T-helper 17 cell (primary cell): ENCODE measurements at places on chromosomes 12 and 14.
A peak's percentile ranks its signal among the peaks of the same experiment; 100 is the strongest.

DNA sequence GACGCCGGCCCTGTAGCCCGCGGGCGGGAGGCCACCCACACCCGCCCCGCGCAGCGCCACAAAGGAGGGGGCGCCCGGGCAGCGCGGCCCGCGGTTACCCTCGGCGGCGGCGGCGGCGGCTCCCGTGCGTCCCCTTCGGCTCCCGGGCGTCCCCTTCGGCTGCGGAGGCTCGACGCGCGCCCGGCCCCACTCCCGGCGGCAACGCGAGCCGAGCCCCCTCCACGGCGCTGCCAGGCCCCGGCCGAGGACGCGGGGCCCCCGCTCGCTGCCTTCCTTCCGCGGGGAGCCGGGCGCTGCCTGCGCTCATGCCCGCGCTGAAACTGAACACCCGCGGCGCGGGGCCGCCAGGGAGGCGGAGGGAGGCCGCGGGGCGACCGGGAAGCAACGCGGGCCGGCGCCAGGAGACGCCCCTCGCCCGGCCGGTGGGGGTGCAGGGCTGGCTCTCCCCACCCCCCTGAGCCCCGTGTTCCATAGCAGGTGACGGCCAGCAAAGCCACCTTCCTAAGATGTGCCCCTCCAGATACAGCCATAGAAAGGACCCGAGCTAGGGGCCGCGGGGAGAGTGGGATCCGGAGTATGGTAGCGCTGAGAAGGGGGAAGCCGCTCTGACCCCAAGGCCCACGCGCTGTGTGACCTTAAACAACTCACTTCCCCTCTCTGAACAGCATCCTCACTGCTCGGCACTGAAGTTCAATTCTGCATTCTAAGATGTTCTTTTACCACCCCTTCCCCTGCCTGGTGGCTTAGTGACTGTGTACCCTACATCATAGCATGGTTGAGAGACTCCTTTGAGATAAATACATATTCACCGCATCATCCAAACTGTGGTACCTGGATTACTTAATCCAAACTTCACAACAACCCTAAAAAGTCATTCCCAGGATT, 42.8 kb downstream of the KDM2B start:
- DNase-seq, result peak; percentile 37

GRCh38 chr12:64082866-64083268, 139.2 kb downstream of the KICS2 start:
- DNase-seq, result no peak

DNA sequence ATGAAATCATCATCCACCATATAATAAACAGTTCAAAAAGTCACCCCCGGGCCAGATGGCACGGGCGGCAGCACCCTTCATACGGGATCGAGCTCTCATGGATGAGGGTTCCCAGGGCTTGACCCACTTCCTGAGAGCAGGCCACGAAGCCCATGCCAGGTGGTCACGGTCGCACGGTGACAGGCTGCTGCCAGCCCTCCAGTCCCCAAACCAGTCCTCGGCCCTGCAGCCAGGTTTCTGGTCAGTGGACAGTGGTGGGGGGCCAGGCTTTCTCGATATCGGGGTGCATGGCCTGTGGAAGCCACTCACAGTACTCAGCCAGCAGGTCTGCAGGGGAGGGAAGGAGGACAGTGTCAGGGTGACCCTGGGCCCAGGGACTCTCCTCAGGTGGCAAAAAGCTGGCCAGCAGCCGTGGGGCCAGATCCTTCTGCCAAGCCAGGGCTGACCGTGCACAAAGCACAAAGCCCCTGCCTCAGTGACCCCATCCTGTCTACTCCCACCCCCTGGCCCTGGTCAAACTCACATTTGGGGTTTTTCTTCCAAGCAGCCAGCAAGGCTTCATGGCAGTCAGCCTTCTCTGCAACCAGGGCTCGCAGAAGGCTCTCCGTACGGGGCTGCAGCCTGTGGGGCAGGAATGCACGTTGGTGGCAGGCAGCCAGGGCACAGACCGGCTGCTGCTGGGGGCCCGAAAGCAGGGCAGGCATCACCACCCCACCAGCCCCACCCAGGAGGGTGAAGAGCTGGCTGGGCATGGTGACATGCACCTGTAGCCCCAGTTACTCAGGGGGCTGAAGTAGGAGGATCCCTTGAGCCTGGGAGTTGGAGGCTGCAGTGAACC, 33.3 kb upstream of the UBC start:
- no peak for DNase-seq

DNA sequence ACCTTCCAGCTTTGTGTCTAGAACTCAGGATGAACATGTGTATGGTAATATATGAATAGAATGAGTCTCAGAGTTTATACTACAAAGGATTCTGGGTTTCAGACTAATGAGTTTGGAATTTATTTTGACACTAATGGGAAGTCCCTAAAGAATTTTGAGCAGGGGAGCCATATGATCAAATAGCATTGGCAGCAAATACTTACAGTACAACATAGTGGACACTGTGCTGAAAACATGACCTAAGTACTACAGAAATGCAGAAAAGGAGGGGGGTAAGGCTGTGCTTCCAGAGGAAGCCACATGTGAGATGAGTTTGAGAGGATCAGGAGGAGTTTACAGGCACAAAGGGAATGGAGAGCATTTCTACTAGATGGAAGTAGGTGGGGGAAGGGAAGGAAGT, 225.8 kb downstream of the C12orf42 start:
- no peak for DNase-seq

DNA sequence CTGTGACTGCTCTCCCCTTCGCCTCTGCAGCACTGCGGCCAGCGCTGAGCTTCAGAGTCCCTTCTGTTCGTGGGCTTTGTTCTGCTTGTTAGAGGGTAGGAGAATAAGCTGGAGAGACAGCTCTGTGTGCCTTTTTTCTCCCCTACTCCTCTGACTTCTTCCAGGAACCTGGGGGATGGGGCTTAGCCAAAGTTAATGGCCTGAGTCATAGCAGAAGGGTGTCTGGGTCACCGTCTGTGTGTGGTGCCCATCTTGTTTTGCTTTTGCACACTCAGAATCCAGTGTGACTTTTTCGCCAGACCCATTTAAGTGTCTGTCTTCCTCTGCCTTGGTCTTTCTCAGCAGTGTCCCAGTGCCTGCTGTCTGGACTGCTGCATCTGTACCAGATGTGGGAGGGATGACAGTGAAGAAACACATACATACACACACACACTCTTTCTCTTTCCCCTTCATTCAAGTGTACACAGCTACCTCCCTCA, 3.0 kb downstream of the KIF5A start:
- no peak for DNase-seq

DNA sequence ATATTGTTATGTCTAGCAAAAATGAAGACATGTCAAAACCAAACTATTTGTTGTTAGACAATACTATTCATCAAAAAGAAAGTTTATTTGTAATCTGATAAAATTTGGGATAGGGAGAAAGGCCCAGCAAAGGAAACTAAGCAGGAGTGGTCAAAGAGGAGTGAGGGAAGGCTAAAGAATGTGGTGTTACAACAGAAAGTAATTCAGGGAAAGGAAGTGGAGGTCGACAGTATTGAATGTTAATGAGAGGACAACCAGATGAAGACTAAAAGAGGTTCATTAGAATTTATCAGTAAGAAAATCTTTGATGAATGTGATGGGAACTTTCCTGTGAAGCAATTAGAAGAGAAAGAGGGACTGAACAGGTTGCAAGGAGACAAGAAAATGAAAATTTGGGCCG, 33.9 kb downstream of the PLCZ1 start:
- DNase-seq, result no peak

GRCh38 chr12:74963867-74964331, 245.7 kb downstream of the KCNC2 start:
- DNase-seq, result no peak

- no peak for DNase-seq
These were observed 71.4 kb downstream of the MNAT1 start for GRCh38 chr14:60805841-60806430.

- DNase-seq, result no peak
These were observed 124.2 kb upstream of the MIS18BP1 start for GRCh38 chr14:45377166-45377565.

DNA sequence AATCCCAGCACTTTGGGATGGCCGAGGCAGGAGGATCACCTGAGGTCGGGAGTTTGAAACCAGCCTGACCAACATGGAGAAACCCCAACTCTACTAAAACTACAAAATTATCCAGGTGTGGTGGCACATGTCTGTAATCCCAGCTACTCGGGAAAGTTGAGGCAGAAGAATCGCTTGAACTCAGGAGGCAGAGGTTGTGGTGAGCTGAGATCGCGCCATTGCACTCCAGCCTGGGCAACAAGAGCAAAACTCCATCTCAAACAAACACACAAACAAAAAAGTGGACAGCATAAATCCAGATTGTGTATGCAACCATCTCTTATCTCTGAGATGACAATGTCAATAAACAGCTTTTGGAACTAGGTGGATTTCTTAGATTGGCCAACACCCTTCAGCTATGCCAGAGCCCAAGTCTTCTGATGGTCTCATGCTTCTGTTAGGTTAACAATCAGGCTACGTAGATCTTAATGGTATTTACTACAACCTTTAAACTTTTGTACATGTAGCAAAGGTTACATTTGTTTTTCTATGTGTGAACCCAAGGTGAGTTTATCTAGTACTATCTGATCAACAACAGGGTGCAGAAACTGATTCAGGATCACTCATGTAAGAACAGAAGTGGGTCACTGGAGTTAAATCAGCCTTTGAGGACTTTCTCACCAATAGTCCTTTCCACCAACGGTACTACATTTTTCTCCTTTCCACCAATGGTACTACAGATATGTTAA, 73.7 kb downstream of the DUSP16 start:
- DNase-seq, result no peak

GRCh38 chr14:37597914-37598746, 2.7 kb downstream of the TTC6 start:
- DNase-seq, result no peak

DNA sequence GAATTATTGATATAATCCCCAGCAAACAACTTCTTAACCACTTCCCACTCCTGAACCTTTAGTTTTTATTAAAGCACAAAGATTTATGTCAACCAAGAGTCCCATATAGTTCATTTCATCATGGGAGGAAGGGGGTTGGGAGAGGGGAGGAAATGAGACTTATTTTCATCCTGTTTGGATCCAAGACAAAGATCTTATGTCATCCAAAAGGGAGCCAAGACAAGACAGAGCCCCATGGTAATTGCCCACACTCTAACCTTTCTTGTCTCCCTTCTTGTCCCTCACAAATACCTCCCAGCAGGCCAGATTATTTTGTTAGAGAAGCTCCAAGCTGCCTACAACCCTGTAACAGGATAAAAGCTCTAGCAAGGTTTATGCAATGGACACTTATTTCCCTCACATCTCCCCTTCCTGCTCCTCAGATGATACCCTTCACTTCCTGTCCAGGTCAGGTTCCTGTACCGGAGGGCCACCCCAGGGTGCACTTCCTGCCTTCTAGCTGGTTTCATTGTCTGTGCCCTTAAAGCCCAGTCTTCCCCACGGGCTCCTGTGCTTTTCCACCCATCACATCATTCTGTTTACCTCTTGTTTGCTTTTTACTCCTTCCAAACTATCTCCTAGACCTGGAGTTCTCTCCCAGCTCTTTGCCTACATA, 123.7 kb upstream of the MDM1 start:
- DNase-seq, result no peak

DNA sequence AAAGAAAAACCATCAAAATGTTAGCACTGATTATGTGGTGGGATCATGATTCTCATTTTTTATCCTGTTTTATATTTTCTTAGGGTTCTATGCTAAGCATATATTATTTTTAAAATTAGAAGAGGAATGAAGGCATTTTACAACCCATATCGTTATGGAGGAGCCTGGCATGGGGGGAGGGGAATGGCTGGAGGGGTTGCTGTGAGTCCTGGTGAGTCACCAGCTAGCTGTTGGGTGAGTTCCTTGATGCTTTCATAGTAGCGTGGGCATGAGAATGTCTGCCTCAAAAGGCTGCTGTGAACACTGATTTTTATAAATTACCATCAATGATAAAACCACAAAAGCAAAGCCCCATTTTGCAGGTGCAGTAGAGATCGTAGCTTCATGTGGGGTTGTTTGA, 46.9 kb downstream of the C14orf132 start:
- no peak for DNase-seq

- DNase-seq, result no peak
These were observed 1483.6 kb upstream of the SEL1L start for GRCh38 chr14:83017296-83017695.

GRCh38 chr12:46915082-46915481, 89.3 kb upstream of the SLC38A4 start:
- no peak for DNase-seq

DNA sequence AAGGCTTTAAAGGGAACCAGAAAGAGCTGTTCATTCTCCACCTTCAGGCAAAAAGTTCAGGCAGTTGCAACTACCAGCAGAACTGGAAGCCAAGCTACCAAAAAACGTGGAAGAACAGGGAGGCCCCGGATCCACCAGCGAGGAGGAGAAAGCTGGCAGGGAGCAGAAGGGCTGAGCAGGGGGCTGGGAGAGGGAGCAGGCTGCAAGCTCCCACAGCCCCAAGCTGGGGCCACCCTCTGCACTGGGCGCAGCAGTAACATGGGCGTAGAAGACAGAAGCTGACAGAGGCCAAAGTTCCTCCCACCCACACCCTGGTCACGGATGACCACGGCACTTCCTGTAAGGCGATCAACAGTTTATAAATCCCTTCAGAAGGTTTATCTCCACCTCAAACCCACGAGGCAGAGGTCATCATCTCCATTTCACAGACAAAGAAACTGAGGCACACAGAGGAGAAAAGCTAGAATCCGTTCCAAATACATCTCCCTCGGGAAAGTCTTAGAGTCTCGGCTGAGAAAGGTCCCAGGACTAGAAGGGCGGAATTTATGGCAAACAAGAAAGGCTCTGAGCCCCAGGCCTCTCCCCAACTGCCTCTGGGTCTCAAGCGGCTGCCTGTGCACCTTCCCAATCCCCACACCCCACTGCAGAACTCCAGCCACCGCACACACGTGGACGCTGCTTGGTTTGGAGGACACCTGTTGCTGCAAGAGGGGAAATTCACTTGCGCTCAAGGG, 1.8 kb downstream of the CCDC85C start:
- DNase-seq, result no peak

DNA sequence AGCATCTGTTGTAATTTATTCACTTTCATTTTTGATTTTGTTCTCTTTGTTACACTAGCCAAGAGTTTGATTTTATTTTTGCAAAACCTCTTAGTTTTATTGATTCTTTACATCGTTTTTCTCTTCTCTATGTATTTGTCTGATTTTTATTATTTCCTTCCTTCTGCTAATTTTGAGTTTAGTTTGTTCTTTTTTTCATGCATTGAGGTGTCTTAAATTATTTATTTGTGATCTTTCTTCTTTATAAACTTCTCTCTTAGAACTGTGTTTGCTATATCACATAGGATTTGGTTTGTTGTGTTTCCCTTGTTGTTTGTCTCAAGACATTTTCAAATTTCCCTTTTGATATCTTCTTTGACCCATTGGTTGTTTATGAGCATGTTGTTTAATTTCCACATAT, 51.7 kb upstream of the NFKBIA start:
- no peak for DNase-seq
